ENCODE measurements at places on chromosomes 3 and 15.

DNA sequence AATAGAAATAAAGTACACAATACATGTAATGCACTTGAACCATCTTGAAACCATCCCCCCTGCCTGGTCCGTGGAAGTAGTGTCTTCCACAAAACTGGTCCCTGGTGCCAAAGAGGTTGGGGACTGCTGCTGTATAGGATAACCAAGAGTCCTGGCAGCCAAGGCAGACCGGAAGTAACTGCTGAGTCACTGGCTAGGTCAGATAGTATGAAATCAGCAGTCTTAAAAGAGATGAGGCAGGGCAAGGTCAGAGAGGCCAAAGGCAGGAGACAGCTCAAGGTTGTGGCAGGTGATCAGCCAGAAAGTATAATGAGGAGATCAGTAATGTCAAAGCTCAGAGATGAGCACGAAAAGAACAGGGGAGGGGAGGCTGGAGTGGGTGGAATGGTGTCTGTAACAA lies 60.2 kb downstream of the MAP3K13 start:
- no peak for DNase-seq

DNA sequence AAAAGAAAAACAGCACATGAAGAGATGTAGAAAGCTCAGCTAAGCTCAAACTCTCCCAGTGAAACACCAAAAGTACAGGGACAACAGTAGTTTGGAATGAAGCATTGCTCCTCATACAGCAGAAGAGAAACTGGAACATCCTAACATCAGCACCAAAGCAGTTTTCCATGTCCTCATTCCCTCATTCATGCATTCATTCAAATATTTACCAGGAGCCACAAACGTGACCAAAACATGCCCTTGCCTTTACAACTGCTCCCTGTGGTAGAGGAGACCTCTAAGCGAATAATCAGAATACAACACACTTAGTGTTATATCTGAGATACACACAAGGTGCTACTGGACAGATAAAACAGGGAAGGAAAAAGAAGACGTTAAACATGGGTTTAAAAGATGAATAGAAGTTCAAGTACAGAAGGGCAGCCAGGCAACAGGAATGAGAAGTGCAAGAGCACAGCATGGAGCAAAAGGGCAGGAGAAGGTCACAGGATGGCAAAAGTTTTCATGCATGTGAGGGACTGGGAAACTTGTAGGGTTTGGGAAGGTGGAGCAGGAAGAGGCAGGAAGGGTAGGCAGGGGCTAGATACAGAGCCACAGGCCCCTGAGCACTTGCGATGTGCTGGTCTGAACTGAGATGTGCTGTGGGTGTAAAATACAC lies 58.5 kb upstream of the LMCD1 start:
- no peak for DNase-seq

DNA sequence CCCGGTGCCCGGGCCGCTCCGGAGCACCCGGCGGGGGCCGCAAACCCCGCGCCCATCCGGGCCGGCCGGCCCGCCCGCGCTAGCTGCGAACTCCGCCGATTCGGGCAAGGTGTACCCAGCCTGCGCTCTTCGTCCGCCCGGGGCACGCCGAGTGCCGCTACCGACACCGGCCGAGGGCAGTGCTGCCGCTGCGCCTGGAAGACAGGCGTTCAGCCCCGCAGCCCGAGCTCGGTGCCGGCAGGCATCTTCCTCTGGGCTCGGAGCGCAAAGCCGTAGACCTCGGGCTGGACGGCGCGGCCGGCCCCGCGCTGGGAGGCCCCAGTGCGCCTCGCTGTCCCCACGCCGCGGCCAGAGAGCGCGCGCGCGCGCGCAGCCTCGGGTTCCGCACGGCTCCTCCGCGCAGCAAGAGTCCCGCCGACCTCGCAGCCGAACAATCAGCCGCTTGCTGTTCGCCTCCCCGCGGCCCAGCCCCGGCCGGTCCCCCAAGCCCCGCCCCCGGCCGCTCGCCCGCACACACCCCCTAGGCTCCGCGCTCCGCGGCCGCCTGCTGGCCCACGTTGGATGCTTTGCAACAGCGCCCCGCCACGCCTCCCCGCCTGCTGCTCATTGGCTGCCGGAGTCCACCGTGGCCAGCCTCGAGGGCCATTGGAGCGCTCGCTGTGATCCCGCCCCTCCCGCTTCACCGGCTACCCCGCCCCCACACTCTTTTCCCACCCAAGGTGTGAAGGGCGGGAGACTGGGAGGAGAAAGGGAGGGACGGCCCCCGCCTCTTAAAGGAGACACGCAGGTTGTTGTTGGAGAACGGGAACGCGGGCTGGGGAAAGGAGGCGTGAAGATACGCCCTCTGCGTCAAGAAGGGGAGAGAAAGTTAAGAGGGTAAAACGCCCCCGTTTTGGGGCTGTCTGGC lies at the start of gene LRIG1:
LRIG1 (minus strand) TSS at position 447 of the 907 bp plus-strand sequence. CDS start 615 bp downstream, outside the sequence.
- DNase-seq: peak; percentile 94

GRCh38 chr3:36558961-36559360 lies 178.7 kb downstream of the STAC start:
- no peak for DNase-seq

GRCh38 chr3:39810647-39811161 lies 1.3 kb downstream of the MYRIP start:
- no peak for DNase-seq

DNA sequence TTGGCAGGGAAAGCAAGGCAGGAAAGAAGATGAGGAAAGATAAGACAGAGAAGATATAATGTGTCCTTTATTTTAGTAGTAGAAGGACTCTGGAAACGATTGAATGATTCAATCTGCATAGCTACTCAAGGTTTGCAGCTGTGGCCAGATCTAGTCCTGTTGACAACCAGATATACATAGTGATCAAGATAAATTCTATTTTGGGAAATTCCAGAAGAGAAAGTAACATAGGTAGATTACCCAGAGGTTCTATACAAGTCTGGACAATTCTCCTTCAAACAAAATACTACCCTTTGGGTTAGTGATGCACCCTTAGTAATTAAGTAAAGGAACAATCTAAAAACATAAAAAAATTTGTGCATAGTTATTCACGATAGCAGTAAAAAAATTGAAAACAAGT lies 9.4 kb downstream of the TERC start:
- no peak for DNase-seq

DNA sequence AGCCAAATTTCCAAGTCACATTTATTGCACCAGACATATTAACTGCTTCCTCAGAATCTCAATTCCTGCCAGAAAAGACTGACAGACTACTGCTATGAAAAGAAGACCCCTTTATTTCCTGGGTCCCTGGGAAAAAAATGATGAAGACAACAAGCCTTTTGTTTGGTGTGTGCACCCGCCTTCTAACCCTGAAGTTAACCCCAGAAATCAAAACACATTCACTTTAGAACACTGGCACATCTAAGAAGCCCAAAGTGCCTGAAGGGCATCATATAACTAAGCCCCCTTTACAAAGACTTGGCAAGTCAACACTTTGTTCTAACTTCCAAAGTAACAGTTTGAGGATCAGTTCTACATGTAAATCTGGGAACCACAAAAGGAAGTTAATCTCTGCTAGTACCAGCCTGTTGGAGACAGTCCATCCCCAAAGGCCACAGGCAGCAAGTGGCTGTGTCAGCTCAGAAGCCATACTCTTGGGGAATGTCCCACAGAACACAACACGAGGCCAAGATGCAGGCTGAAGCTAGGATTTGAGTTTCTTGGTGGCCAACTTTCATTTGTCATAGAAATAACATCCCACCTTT lies 16.3 kb upstream of the ATP1B3 start:
- no peak for DNase-seq

- no peak for DNase-seq
Measured at GRCh38 chr3:141544697-141545096, 57.9 kb downstream of the RASA2 start.

DNA sequence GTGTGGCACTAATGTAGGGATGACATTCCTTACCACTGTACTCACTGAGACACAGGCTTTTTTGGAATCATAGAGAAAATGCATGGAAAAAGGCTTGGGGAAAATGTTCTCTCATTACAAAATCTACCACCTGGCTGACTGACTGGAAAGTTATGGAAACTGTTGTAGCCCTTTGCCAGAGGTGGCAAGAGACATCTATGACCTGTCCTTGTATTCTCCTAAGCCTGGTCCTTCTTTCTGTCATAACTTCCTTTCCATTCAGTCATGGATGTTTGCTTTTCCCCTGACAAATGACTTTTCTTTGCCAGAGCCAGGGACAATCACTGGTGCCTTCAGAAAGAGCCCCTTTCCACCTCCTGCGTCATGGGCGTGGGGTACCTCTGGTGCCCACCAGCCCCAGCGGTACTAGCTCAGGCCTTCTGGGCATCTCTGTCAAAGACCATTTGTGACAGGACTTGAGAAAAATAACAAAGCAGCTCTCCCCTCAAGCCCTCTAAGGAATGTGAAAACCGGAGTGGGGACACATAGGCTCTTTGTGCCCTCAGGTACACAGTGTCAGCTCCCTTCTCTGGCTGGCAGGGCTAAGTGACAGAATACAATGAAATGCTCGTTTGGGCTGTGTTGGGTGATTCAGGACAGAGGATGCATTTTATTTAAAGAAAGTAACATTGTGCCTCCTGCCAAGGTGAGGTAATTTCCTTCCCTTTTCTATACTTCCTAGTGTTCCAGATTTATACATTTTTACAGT lies 381.1 kb upstream of the RASGRP1 start:
- no peak for DNase-seq

- no peak for DNase-seq
Measured at GRCh38 chr3:71469138-71469435, 114.4 kb downstream of the FOXP1 start.

DNA sequence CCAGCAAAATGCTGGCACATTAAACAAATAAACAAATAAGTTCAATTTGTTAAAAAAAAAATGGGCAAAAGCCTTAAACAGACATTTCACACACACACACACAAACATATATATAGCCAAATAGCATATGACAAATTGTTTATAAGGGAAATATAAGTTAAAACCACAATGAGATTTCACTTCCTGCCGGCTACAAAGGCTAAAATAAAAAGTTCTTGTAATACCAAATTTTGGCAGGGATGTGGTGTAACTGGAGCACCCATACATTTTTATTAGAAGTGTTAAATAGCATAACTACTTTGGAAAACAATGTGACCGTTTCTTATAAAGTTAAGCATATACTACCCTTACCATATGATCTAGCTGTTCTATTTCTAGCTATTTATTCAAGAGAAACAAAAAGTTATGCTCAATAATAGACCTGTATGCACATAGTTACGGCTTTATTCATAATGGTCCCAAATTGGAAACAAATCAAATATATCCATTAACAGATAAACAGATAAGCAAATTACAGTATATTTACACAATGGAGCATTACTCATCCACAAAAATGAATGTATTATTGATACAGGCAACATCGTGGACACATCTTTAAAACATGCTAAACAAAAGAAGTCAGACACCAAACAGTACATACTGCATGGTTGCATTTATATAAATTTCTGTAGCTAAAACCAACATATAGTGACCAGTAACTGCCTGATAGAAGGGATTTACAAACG lies 93.9 kb downstream of the EOMES start:
- DNase-seq: no peak

DNA sequence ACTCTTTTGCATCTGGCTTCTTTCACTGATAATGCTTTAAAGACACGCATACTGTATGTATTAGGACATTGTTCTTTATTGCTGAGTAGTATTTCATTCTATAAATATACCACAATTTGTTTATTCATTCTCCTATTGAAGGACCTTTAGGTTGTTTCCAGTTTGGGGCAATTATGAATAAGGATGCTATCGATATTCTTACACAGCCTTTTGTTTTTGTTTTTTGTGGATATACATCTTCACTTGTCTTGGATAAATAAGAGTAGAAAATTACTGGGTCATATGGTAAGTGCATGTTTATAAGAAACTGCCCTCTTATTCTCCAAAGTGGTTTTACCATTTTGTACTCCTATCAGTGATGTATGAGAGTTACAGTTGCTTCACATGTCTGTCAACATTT lies 61.8 kb upstream of the GOLGA6B start:
- DNase-seq: no peak

DNA sequence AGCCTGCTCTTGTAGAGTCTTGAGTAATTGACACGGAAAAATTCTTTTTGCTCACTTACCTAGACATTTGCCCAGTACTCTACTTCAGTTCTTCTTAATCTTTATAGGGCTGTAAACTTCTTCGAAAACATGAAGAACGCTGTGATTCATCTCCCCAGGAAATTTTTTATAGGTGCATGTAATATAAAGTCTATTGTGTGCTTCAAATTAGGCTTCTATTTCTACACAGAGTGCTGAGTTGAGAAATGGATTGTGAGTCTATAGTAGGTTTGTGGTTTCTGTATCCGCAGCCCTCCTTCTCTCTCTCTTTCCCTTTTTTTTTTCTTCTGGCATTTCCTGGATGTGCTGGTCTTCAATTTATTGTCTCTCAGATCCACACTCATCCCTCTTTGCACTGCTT lies 183.3 kb upstream of the DCBLD2 start:
- DNase-seq: no peak

- no peak for DNase-seq
Measured at GRCh38 chr3:114207768-114208167, 28.9 kb upstream of the DRD3 start.

- no peak for DNase-seq
Measured at GRCh38 chr3:184741798-184742675, 30.2 kb upstream of the MAGEF1 start.

DNA sequence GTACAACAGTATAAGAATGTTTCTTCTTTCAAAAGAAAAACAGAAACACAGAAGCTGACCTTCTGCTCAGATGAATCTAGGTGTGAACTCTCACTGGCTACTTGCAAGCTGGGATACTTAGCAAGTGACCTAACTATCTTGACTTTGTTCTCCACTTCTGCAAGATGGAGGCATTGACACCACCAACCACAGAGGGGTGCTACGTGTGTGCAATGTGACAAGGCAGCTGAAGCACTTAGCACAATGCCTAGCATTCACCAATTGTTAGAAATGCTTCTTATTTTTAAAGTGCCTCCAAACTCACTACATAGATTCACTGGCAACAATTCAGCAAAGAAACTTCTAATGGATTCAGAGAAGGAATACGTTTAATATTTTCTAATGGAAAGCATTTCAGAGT lies 331.4 kb upstream of the WNT5A start:
- DNase-seq: no peak

Data from stimulated activated CD4-positive, alpha-beta T cell treated with anti-CD3 and anti-CD28 coated beads, Interleukin-12 subunit alpha, Interleukin-12 subunit beta, amount 100 ng/mL, for 48 hours (primary cell).